ENCODE measurements at places on chromosomes 6 and 20.

DNA sequence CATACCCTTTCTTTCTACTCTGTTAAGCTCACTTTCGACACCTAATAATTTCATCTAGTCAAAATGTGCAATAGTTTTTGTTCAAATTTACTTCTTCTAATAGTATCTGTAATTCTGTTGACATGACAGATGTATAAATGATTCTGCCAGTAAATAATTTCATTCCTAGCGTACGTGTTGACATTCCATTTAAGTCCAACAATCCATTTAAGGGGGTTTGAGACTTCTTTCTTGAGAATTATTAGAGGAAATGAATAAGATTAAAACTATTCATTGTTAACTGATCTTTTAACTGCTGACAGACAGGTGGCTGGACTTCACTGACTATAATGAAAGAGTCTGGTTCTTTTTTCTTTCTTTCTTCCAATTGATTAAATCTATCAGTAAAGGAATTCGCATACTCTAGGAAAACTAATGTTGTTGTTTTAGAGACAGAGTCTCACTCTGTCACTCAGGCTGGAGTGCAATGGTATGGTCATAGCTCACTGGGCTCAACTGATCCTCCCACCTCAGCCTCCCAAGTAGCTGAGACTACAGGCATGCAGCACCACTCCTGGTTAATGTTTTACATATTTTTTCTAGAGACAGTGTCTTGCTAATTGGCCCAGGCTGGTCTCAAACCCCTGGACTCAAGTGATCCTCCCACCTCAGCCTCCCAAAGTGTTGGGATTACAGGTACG, 55.9 kb downstream of the MAP3K5 start:
- DNase-seq, result no peak

DNA sequence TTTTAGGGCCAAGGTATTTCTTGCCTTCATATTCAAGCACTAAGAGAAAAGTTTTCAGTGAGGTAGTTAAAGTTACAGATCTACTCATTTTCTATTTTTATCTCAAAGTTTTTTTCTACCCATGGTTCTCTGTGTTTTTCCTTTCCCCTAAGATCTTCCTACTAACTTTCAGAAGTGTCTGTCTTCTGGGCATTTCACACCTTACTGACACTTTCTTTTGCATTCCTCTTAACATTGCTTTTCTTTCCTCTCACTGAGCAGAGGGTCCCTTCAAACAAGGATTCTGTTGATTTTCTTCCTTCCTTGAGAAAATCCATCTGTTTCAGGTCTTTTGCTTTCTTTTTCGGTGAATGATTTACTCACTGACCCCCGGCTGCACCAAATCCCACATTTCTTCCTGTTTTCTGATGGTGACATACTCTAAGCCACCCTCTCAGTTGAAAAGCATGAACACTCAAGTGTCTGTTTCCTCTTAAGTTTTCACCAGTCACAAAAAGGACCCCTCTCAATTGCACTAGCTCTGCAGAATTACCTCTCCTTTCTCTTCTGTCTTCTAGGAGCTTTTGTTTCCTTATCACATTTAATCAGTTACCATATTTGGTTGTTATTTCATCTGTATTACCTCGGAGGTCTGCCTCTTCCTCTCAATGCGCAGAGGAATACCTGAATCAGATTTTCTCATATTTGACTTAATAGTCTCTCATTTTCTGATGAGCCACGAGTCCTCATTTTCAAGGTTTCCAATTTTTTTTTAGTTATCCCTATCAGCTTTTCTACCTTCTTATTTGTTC, 73.5 kb upstream of the RNF217 start:
- DNase-seq, result no peak

- DNase-seq, result no peak
Measured at GRCh38 chr20:31580706-31581105, 24.4 kb upstream of the ID1 start.

DNA sequence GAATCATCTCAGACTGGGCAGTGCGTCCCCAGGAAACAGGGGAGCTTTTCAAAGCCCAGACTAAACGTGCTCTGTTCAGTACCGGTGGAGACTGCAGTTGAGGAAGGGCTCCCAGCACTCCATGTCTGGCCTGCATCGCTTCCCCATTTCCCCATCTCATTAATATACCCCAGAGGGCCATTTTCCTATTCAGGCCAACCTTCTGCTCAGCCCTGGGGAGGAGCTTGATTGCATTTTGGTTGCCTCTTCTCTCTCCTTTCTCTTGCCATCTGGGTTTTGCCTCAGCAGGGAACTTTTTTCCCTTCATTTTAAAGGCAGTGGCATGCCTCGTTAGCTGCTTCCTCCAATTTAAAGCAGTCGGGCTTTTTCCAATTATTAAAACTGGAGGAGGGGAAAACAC, 394.3 kb upstream of the SOX4 start:
- DNase-seq, result no peak

DNA sequence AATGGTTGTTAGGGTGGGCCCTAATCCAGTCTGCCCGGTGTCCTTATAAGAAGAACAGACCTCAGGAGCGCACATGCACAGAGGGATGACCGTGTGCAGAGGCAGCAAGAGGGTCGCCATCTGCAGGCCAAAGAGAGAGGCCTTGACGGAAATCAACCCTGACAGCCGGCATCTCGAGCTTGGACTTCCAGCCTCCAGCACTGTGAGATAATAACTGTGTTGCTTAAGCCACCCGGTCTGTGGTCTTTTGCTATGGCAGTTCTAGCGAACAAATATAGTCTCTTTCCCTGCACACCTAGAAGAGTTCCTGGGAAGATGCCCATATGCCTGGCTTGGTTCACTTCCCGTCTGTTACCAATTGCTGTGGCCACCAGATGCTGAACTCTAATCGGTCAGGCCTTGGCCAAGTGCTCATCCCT, 35.3 kb upstream of the PTGIS start:
- DNase-seq, result peak; percentile 71

DNA sequence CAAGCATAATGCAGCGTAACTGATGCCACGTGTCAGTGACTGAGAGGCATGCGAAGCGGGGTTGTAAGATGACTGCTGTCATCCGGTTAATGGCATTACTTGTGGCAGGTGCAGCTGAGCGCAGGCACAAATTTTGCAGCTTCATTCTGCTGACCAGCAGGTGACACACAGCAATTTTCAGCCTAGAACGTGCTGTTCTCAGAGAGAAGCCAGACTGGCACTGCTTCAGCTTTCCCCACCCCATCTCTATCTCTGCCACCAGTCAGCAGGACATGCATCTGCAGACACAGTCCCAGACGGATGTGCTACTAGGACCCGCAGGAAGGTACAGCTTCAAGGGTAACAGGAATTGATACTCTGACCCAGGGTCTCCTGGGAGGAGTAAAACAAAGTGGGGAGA, 221.8 kb downstream of the KIF16B start:
- no peak for DNase-seq

DNA sequence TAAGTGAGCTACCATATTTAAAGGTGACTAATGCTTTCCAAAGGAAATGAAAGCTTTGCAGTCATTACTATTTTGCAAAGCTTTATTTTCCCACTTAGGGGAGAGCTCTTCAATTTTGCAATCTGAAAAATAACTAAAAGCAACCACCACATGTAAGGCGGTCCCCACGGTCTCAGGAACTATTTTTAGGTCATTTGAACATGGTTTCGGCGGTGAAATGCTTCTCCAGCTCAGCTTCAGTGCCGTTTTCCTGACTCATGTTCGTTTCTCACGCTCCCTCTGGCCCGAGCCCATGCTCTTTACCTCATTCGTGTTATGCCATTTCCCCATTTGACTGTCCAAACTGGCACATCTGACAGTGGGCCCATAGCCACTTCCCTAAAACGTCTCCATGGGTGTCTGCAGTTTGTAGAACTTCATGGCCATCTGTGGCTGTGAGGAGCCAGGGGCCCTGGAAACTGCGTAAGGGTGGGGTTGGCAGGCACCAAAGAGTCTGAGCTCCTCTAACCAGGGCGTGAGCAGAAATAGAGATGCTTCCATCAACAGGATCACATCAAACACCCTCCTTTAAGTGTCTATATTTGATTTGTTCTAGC, 46.5 kb downstream of the ADTRP start:
- no peak for DNase-seq

DNA sequence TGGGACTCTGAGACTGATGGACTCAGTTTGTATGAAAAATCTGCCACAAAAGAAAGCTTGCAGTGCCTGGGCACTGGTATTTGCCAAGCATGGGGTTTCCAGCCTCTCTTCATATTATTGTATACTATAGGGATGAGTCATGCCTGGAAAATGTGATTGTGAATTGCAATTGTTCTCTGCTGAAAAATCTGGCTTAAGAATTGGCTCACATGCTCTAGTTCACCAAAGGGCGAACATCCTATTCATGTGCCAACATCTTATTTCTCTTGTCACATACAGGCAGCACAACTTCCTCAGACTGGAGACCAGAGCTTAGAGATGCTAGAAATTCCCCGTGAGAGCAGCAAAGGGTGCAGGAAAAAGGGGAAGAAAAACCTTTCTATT, 103.6 kb upstream of the KCNK16 start:
- DNase-seq, result peak; percentile 25

DNA sequence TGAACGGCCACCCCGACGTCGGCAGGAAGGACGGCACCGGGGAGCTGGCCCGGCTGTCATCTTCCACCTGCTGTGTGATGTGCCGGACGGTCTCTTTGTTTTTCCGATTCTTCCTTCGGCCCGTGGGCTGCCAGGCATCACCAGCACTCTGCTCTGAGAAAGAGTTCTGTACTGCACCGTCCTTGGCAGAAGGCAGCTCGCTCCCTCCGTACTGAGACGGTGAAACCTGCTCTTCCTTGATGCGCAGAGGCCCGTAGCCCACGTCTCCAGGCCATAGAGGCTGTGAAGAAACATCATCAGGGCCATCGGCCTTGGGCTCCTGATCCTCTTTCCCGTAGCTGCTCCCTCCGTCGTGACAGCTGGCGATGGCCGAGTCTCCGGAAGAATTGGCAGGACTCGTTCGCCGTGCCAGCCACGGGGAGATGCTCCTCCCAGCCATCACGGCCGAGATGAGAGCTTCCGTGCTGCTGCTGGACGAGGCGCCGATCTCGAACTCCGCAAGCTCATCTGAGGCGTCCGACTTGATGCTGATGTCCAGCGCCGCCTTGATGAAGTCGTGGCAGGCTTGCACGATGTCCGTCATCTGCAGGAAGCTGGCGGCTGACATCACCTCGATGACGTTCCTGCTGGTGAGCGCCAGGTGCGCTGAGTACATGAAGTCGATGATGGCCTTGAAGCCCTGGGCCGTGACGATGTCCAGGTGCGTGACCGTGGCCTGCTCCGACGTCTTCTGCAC, 41.1 kb downstream of the ZBTB46 start:
- DNase-seq, result no peak

DNA sequence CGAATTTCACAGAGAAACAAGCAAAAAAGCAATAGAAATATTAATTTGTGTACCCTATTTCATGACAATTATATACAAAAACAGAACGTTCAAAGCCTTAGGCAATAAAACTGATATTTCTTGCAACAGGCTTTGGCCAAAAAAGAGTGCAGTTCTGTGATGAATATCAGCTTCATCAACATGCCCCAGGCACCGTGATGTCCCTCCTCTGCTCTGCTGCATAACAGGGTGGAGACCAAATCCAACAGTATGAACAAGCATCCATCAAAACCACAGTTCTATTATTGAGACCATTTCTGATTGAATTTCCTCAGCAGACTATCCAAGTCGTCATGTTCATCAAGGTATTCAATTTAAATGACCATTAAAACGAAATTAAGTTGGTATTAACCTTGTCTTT, 722.6 kb upstream of the NRSN1 start:
- no peak for DNase-seq

DNA sequence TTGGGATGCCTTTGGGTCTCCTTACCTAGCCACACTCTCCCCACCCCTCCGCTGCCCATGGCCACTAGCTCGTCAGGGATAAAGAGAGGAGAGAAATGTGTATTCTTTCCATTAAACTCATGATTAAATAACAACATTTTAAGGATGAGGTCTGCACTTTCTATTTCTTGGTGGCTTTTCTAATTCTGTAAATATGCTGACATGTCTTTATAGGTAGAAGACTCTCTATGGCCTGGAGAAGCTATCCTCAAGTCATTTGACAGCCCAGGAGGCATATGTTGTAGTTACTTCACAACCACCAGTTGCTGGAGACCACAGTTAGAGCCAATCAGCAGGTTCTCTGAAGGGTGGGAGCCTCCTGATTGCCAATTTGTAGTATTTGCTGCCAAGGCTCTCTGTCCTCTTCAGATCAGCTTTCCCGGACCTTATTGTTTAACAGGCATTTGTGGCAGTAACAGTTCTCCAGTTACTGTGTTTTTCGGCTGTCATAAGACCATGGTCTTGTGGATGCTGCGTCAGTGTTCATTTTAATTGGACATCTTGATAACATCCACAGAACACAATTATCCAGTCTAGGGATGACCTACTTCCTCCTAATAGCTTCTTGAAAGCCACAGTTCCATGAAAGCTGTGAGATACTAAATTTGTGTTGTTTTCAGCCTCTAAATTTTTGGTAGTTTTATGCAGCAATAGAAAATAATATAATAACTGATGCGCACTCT, 205.0 kb upstream of the KCNQ5 start:
- DNase-seq, result no peak

DNA sequence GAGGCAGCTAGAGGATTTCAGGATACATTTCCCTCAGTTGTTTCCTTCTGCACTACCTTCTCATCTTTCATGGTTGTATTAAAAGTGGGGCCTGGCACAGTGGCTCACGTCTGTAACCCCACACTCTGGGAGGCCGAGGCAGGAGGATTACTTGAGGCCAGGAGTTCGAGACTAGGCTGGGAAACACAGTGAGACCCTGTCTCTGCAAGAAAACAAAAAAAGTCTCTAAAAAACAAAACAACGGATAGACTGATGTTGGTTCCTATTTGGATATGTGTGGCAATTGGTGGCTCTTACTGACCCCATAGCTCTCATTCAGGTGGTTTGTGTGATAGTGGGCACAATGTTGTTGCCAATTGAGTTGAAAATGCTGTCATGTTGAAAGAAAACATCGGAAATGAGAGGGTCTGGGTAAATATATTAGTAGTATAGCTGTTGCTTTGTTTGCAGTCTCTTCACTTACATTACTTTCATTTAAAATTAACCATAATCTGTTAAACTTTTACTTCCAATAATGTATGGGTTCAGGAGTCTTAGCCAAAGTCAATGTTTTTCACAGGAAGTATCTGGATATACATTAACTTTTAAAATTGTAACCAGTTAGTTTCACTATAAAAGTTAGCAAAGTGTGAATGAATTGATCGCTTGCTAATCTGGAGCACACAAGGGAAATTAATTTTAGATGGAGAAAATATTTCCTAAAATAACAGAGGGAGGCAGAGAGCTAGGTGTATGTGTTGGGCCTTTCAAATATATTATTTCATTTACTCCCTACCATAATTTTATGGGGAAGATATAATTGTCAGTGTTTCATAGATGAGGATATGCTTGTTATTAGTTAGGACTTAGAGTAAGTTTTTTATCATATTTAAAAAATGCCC, 31.1 kb downstream of the UTRN start:
- no peak for DNase-seq

- no peak for DNase-seq
Measured at GRCh38 chr6:112241820-112242429, 12.4 kb downstream of the LAMA4 start.

- DNase-seq, result no peak
Measured at GRCh38 chr6:925656-926213, 232.8 kb upstream of the EXOC2 start.

- DNase-seq, result no peak
Measured at GRCh38 chr6:14831937-14832336, 413.9 kb upstream of the JARID2 start.

Data from iPS-NIHi11 (cell line).